ENCODE measurements at places on chromosomes 4 and X.
A peak's percentile ranks its signal among the peaks of the same experiment; 100 is the strongest.

DNA sequence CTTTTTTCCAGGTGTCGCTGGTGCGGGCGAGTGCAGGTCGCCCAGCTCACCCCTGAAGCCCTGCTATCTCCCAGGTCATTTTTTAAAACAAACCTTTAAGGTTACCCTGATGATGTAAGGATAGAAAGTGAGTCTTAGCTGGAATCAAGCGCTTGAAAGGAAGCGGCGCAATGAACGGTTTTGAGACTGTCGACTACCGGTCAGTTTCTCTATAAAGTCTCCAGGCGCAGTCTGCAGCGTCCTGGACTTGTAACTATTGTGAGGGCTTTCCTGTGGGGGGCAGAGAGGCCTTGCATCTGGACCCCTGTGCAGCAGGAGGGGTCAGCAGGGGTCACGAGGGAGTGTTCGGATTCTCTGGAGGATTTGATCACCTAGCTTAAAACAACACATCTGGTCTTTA lies 1.6 kb downstream of the KIT start:
- no peak for DNase-seq

DNA sequence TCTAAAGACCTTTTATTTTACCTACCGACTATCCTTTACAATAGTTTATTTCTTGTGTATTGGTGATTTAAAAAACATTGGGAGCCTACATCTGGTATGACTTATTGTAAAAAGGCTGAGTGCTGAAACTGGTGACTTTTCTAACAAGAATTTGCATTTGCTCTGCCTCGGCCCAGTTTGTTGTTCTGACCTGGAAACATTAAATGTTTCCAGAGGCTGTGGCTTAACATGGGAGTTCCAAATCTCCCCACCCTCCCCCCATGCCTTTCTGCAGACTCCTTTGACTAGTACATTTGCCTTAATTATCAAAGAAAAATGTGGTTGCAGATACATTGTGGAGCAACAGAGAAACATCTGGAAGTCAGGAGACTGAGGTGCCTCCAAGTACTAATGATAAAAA lies 39.8 kb downstream of the SPCS3 start:
- DNase-seq = no peak

DNA sequence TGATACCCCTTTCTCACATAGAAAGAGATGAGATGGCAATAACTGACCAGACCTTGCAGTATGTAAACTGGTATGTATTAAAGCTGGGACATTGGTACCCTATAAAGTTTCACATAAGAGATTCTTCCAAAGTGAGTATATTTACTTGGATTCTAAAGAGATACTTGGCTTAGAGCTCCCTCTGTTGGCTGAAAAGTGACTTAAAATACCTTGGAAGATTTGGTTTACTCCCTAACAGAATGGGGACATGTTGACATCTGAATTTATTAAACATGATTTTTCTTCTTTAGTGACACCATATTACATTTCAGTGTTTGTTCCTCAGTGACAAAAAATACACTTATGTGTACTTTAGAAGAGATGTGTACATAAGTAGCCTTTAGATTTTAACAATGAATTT lies 47.9 kb upstream of the RGN start:
- no peak for DNase-seq

- peak; percentile 11 for DNase-seq
Observed at GRCh38 chr4:110198435-110199416, at the start of gene ELOVL6. Gene ELOVL6, minus strand, starts transcription at chr4:110198615. Its CDS starts 280 bp downstream, at chr4:110198335.

- no peak for DNase-seq
Observed at GRCh38 chrX:12505127-12505526, 286.1 kb upstream of the PRPS2 start.

GRCh38 chr4:164596318-164596878 lies 157.5 kb upstream of the SMIM31 start:
- no peak for DNase-seq

GRCh38 chr4:8229331-8229975 lies 30.4 kb downstream of the SH3TC1 start:
- DNase-seq = no peak

DNA sequence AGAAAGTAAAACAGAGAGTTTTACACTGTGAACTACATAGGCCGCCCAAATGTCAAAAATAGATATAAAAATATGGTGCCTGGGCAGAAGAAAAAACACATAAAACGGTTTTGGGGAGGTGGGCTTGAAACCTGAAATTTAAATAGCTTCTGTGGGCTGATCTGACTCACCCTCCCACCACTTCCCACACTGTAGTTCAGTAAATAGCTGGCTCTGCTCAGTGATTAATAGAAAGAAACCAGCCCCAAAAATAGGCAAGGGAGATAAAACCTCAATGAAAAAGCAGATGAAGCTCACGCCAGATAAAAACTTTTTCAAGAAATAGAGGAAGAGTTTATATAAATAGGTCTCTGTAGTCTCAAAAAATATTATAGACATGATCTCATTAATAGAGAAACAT lies 13.2 kb upstream of the COX7B2 start:
- no peak for DNase-seq

DNA sequence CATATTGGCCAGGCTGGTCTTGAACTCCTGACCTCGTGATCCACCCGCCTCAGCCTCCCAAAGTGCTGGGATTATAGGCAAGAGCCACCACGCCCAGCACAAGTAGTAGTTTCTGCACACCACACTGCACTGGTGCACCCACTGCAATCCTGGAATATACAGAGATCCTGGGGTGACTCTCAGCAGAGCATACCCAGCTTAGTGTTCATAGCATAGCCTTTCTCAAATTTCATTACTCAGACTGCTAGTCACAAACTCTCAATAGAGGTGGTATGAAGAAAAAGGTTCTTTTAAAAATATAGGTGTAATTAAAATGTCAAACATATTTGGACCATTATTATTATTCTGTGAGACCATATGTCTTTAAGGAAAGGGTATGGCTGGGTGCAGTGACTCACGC lies 6.2 kb upstream of the ARHGAP10 start:
- DNase-seq = no peak

- DNase-seq = no peak
Observed at GRCh38 chr4:87985097-87985886, 9.8 kb downstream of the SPP1 start.

DNA sequence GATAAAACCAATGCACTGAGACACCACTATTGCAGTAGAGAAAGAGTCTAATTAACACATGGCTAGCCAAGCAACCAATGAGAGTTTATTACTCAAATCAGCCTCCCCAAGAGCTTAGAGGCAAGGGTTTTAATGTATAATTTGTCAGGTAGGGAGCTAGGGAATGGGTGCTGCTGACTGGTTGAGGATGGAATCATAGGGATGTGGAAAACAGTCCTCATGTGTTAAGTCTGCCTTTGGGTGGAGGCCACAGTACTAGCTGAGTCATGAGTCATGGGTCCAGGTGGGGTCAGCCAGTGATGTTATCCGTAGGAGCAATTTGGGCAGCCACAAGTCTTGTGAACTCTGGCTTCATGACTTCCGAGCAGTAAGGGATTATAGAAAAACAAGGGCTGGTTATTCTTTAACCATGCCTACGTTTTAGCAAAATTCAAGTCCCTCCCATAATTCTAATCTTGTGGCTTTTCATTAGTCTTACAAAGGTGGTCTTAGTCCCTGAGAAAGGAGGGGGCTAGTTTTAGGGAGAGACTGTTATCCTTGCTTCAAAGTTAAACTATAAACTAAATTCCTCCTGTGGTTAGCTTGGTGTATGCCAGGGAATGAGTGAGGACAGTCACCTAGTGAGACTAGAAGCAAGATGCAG lies 25.1 kb upstream of the PLAC8 start:
- DNase-seq = no peak

DNA sequence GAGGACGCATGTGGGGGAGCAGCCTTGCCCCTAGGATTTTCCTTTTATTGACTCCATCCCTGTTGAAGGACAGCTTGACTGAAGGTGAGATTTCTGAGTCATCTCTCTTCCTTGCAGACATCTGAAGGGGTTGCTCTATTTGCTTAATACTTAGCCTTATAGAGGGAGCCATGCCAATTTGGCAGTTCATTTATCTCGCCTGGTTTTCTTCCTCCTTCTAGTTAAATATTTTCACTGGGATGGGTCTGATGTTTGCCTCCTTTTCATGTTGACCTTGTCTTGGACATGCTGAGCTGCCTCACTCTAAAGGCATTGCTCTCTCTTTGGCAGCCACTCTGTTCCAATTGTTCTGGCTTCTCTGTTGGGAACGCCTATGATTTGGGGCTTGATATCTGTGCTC lies 151.0 kb upstream of the PSAPL1 start:
- DNase-seq = no peak

DNA sequence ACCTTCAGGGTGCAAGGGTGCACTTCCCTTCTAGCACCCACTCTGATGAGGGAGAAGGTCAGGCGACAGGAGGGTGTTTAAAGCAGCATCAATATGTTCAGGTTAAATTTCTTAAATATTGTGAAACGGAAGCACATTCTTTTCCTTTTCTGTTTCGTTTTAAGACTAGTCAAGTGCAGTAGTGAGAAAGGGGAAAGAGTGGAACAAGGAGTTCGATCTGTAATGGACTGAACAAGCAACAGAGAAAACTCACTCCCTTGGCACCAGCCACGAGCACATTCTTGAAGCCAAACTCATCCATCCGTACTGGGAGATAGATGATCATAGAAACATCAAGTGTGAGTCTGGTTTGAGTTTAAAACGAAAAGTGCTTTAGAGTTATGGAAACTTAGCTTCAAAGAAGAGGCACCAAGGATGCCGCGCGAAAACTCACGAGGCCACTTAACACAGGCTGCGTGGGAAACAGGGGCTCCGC lies 815 bp downstream of the FAM53A start:
- DNase-seq = no peak

GRCh38 chr4:39051492-39051891 lies 10.5 kb upstream of the KLHL5 start:
- no peak for DNase-seq

DNA sequence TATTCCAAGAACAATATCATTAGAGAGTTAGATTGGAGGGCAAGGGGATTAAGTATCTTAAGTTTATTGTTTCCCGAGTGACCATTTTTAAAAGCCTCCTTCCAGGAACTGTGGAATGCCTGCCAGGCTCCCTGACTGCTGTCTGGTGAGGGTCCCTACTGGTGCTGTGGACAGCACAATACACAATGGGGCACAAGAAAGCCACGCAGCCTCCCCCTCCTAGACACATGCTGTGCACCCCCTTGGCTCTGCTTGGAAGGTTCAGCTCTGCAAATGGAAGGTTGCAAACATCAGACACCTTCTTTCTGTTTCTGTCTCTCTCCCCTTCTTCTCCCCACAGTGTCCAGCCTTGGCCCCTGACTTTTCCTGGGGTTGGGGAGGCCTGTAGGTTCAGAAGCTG lies 153.2 kb downstream of the SHROOM3 start:
- DNase-seq = no peak

DNA sequence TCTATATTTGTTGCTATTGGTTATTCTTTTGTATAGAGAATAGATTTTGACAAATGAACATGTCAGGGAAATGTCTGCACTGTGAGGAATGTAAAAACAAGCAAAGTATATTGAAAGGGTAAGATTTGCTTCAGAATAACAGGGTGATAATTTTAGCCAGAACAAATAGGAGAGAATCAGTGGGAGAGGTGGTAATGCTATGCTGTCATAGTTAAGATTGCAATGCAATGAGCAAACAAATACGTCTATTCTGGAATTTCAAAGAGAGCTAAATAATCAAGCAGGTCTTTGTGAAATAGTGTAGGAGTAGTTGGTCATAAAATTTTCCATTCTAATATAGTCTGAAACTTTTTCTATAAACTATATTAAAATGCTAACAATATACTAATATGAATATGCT lies 1478.4 kb downstream of the TECRL start:
- DNase-seq = no peak

- no peak for DNase-seq
Observed at GRCh38 chr4:143531380-143531779, 17.9 kb downstream of the SMARCA5 start.

DNA sequence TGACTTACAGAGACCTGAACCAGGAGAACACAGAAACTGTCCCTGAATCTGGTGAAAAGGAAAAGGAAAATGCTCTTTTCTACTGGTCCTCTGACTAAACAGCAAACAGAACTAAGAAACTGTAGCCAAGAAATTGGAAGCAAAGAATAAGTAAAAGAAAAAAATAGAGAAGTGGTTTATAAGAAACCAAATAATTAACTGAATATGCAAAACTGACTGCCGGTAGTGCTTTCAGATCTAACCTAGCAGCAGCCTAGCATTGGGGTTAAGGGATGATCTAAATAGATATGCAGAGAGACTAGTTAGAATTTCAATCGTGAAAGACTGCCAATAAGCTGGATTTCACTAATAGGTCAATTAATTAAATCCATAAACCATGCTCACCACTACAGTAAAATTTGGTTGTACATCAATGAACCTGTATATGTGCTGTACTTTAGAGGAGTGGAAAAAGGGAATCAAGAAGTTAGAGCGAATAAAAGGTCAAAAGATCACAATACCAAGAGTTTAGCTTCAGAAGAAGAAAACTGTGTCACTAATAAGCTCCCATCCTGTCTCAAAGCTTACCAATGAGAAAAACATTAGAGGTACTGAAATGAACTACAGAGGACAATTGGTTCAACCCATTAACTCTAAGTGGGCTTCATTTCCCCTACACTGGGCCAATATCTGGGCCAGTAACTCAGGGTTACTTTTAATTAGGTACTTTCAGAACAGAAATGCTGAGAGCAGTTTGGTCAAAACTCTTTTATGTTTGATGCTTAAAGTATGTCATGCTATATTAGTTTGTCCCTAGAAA lies 53.6 kb downstream of the KLHL13 start:
- no peak for DNase-seq

DNA sequence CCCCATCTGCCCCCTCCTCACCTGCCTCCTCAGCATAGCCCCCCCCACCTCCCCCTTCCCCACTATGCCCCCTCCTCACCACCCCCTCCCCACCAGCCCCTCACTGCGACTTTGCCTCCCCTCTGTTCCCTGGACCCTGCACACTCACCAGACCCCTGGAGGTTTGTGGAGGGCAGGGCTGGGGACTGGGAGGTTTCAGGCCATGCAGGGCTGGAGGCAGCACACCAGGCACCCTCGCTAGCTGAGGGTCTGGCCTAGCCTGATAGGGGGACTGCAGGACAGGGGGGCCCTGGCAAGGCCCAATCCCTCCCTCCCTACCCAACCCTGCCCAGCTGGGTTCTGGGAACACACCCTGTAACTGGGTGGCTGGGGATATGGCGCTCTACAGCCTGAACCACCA lies 28.0 kb downstream of the TACC3 start:
- DNase-seq = no peak

- DNase-seq = peak; percentile 21
Observed at GRCh38 chr4:77465271-77465670, 140.3 kb upstream of the CXCL13 start.

DNA sequence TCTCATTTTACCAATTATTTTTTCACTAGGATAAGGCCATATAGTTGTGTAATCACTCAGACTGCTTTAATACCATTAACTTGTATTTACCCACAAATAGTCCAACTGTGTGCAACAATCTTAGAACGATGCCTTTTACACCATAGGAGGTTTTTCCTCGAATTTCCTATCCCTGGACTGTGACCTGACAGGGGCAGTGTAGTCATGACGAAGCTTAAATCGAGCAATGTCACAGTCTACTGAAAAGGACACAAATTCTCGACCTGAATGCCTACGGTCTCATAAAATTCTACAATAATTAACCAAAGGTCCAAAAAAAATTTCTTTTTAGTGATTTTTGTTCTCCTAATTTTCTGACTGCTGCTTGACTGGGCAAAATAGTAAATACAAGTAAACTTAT lies 208.9 kb downstream of the ADAMTS3 start:
- no peak for DNase-seq

Measured in stimulated activated CD4-positive, alpha-beta T cell treated with anti-CD3 and anti-CD28 coated beads, TNF-alpha, amount 100 ng/mL, for 24 hours (primary cell).